ENCODE measurements at places on chromosomes 7 and 10. TPM values are rescaled to one million over a fixed set of nuclear protein-coding genes. Genes with fewer than 3 reads are reported as not detected.

GRCh38 chr7:15085366-15085765 lies 182.8 kb upstream of the DGKB start:
- DNase-seq: no peak

GRCh38 chr7:142248-142941 lies 50.0 kb upstream of the FAM20C start:
- DNase-seq: no peak

GRCh38 chr7:118478931-118479330 lies 254.4 kb downstream of the ANKRD7 start:
- DNase-seq: no peak

DNA sequence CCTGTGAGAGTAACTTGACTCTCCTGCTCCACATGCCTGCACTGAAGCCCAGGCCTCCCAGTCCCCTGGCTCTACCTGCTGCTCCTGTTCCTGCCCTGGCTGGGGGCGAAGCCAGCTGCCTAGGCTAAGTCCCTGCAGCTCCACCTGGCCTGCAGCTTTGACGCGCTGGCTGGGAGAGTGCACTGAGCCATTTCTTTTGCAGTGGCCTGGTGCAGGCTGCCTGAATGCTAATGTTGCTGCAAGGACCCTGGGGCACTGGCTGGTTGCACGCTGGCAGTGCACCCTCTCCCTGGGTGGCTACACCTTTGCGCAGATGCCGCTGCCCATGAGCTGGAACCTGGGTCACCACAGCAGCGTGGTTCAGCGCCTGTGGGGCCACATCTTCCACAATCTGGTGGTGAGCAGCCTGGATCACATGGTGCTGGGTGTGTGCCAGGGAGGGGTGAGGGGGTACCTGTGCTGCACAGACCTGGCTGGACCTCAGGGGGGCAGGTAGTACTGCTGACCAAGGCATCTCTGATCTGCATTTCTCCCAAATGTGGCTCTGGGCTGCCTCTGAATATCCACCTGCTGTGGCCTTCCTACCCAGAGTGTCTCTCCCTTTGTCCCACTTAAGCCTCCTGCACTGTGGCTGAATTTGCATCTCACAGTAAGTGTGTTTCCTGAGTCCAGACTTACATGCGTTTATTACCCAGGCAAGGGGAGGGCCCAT lies 20.0 kb downstream of the IMPDH1 start:
- no peak for DNase-seq

DNA sequence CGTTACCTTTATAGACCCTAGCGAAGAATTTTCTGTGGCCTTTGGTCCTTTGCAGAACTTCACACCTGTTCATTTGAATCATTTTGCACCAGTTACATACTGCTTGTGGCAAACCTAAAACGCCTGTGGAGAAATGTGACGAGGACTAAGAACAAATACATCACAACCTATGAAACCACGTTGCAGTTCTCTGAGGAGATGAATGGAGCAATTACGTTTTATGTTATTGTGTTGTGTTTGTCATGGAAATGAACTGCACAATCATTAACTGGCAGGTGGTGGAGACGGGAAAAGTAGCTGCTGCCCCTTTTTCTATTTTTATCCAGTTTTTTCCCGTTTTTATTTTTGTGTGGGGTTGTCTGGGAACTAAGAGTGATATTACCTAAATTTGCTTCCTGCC lies 505.5 kb downstream of the SDK1 start:
- no peak for DNase-seq

Gene GRM3
- not detected for total RNA-seq

Gene ZPBP
- total RNA-seq: 1.5 TPM

Data from thyroid gland (tissue), 4 donors.